ENCODE measurements at places on chromosomes 7 and 10.

GRCh38 chr7:2296832-2297231 is 17.4 kb downstream of the SNX8 start:
- no peaks in the 10 kb centered on the region for H3K36me3 ChIP-seq
- H3K4me1 ChIP-seq = peaks cover 25% of the 10 kb centered on the region
- DNase-seq = no peak
- H3K27ac ChIP-seq = no peak overlapping the region
- H3K4me3 ChIP-seq = no peak overlapping the region

GRCh38 chr7:2928256-2928612 is 84.1 kb upstream of the GNA12 start:
- no peaks in the 10 kb centered on the region for H3K4me1 ChIP-seq
- no peaks in the 10 kb centered on the region for H3K36me3 ChIP-seq
- H3K27ac ChIP-seq = no peak overlapping the region
- H3K4me3 ChIP-seq = no peak overlapping the region
- DNase-seq = peak; percentile 19
- peaks cover 6% of the 10 kb centered on the region for H3K27me3 ChIP-seq

DNA sequence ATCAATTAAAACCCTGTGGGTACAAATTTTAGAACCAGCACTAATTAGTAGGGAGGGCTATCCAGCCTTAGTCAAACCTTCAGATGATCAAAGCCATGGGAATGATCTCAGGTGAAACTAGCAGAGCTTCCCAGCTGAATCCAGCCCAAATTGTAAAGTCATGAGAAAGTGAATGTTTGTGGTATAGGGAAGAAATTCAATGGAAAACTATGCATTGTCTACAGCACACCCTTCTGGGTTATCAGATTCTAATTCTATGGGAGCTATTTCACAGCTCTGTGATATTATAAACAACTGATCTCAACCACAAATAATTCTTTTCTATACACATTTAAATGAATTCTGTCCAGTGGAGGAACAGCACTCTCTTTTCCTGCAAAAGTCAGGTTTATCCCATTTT is 24.6 kb upstream of the BMPER start:
- H3K4me1 ChIP-seq = peaks cover 11% of the 10 kb centered on the region
- H3K36me3 ChIP-seq = no peaks in the 10 kb centered on the region
- no peak for DNase-seq
- H3K4me3 ChIP-seq = no peak overlapping the region
- H3K27ac ChIP-seq = no peak overlapping the region

GRCh38 chr7:143979359-143979758 is 20.8 kb upstream of the OR6B1 start:
- H3K4me1 ChIP-seq = no peaks in the 10 kb centered on the region
- DNase-seq = no peak
- no peaks in the 10 kb centered on the region for H3K36me3 ChIP-seq
- H3K4me3 ChIP-seq = no peak overlapping the region
- H3K27me3 ChIP-seq = no peaks in the 10 kb centered on the region

DNA sequence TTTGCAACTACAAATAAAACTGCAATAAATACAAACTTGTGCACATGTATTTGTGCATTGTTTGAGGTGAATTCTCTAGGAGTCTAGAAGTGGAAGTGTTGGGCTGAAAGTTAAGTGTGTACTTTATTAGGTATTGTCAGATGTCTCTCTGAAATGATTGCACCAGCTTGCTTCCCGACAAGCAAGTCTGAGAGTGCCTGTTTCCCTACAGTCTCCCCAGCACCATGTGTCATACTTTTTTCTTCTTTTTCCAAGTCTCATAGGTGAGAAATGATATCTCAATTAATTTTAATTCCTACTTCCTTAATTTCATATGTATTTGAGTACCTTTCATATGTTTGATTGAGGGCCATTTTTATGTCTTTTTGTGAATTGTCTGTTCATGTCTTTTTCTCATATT is 336.2 kb downstream of the PAXIP1 start:
- no peak overlapping the region for H3K4me3 ChIP-seq
- no peak for DNase-seq
- H3K4me1 ChIP-seq = no peaks in the 10 kb centered on the region
- H3K36me3 ChIP-seq = no peaks in the 10 kb centered on the region

DNA sequence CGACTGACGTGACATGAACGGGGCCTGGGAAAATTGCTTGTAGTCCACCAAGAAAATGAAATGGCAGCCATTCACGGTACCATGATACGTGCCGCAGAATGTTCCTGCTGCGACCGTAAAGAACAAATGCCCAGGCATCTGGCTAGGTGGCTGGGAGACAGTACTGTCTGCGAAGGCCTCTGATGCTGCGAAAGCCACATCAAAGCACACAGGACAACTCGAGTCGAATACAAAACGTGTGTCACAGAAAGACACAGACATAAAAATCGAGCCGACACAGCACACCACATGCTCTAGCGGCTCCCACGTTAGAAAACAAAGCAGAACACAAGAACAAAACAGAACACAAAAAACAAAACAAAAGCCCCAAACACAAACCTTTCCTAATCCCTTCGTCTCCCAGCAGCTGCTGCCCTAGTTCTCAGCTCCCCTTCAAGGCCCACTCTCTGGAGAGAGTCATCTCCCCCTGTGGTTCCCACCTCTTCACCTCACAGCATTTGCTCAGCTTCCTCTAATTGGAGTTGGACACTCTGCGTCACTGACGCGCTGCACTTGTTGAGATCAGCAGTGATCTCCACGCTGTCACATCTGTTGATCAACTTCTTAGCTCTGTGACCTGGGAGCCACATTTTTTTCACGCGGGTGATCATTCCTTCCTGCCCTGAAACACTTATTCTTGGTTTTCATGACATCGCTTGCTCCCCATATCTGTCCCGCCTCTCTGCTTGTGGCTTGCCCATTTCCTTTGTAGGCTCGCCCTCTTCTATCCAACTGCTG is 112.2 kb downstream of the CLEC2L start:
- no peak overlapping the region for H3K27ac ChIP-seq
- no peak overlapping the region for H3K4me3 ChIP-seq
- H3K27me3 ChIP-seq = no peaks in the 10 kb centered on the region
- no peaks in the 10 kb centered on the region for H3K4me1 ChIP-seq
- H3K36me3 ChIP-seq = peaks cover 24% of the 10 kb centered on the region

DNA sequence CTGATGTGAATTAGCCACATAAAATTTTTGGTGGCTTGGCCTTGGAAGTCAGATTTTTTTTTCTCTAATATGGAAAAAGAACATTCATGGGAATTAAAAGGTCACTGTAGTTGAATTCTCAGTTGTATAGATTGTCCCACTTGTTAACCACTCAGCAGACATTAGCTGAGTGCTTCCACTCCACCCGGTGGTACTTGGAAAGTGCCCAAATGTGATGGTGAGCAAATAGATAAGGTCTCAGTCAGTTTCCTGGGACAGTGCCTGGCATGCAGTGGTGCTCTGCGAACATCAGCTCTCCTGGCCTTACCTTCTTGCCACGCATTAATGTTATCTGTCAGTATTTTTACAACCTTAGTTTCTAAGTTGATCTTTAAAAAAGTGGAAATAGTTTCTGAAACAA is 1.4 kb downstream of the ATP5F1C start:
- peak overlapping the region; percentile 89 for H3K27ac ChIP-seq
- H3K4me3 ChIP-seq = peak overlapping the region; percentile 97
- DNase-seq = no peak
- H3K36me3 ChIP-seq = peaks cover 11% of the 10 kb centered on the region
- H3K4me1 ChIP-seq = peaks cover 53% of the 10 kb centered on the region

DNA sequence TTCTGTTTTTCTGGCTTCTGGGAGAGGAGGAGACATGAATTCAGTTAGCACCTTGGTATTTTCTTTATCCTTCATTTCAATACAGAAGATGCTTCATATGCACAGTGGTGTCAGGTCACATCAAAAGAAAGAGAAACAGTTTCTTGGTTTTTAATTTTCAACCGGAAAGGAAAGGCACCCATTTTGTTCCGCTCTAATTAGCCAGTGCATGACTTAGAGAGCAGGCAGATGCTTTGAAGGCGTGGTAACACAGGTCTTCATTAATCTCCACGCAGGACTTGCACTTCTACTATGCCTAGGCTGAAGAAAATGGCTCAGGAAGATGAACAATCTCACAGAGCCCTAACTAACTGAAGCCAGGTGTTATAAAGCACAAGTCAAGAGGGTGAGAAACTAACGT is 70.4 kb upstream of the ATRNL1 start:
- H3K27ac ChIP-seq = no peak overlapping the region
- H3K4me1 ChIP-seq = no peaks in the 10 kb centered on the region
- H3K27me3 ChIP-seq = no peaks in the 10 kb centered on the region
- H3K36me3 ChIP-seq = no peaks in the 10 kb centered on the region

All from lower lobe of right lung (tissue), 2 donors.